Activated CD4-positive, CD25-positive, alpha-beta regulatory T cell treated with anti-CD3 and anti-CD28 coated beads, Interleukin-2, amount 50 U/mL, for 16 hours (primary cell): ENCODE measurements at places on chromosomes 1 and 21.

- no peak for DNase-seq
Observed at GRCh38 chr1:1014799-1015681, 1.7 kb downstream of the ISG15 start.

GRCh38 chr1:241309651-241310050 lies 47.4 kb downstream of the RGS7 start:
- no peak for DNase-seq

DNA sequence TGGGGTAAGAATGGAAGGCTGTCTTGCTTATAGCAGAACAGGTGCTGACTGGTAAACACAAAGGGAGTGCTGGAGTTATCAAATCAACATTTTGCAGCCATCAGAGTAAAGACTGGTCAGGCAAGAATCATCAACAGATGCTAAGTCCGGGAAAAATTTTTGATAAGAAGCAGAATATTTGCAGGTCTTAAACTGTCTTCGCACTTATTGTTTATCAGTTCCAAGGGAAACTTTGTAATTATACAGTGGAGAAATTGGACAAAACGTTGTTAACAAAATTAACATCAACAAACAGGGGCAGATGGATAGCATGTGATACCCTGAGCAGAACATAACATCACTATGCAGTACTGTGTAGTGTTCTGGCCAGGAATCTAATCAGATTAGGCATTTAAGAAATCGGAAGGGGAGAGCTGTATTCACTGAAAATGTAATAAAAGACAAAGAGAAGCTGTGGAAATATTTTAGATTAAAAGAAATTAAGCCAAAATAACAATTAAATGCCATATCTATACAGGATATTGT lies 127.1 kb downstream of the DAB1 start:
- DNase-seq, result no peak

GRCh38 chr1:177960939-177961622 lies 8.8 kb downstream of the SEC16B start:
- DNase-seq, result no peak

DNA sequence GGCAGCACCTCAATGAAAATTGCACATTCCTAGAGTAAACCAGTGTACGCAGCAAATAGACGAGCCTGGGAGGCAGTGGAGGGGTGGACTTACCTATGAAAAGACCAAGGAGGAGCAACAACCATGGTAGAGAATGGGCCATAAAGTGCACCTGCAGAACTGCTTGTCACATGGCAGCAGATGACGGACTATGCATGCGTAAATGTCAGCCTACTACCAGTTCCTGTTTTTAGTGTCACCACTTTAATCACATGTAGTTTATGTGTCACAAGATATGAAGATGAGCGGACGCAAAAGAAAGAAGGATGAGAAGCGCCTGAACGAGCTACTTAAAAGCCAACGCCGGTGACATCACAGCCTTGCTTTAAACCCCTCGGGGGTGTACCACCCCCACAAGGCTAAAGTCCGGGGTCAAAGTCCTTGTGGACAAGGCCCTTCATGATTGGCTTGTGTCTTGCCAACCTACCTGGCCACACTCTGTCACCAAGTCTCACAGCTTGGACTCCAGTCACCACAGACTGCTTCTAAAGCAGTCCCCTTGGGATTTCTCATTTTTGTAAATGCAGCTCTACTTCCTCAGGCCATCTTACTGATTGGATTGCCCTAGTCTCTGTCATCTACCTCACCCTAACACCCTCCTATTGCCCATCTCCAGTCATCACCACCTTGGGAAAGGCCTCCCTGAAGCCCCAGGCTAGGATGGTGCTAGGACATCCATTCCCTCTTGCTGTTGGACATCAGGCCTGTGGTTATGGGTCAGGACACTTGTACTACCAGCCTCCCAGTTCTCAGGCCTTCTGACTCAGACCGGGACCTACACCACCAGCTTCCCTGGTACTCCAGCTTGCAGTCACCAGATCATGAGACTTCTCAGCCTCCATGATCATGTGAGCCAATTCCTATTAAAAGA lies 6.0 kb upstream of the LY9 start:
- DNase-seq, result no peak

DNA sequence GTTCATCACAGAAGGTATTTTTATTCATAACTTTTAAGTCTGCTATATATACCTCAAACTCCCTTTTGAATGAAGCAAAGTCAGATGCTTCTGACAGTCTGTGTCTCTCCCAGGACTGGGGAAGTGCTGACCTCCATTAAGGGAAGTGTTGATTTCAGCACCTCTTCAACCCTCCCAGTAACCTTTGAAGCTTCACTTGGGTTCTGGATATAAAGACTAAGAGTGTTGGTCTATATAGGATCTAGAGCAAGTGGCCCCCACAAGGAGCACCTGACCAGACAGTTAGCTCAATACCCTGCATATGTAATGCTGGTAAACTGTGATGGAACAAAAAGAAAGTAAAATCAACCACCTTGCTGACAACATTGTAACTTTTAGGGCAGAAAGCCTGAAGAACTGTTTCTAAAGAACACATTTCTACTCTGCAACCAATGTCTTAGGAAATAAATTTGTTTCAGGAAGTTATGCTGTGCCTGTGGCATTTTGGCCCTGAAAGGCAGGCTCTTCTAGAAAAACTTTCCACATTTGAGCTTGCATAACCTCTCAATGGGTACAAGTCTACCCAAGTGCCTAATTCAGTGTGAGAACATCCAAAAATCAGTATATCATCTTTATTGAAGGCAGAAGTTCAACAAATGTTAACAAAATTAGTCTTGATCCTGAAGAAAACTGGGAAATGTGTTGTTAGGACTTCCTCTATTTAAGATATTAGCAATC lies 865 bp upstream of the PTPN22 start:
- DNase-seq, result no peak

DNA sequence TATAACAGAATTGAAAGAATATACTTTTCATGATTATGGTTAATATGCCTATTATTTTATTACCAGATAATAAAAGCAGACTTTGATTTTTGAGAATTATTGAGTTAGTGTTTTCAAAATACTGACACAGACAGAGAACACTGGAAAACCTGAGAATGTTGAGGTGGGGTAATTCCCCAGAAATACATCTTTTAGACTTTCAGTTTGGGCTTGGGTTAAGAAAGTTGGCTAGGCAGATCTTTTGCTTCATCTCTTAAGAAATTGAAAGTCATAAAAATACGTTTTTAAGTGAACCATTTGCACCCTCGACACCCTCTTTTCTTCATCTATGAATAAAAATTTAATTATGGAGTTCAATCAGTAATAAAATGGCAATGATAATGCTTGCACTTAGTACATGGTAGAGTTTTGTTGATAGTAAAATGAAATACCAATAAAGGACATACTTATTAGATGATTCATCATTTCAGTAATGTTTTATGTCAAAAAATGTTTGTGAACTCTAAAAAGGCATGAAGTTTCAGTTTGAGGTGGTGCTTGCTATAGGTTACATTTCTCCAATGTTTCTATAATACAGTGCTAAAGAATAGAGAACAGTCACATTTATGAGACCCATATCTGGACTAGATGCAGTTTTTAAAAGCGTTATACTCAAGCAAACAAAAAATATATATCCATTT lies 1.9 kb upstream of the SAMSN1 start:
- DNase-seq, result no peak

GRCh38 chr1:11354893-11355553 lies 82.0 kb downstream of the UBIAD1 start:
- no peak for DNase-seq

DNA sequence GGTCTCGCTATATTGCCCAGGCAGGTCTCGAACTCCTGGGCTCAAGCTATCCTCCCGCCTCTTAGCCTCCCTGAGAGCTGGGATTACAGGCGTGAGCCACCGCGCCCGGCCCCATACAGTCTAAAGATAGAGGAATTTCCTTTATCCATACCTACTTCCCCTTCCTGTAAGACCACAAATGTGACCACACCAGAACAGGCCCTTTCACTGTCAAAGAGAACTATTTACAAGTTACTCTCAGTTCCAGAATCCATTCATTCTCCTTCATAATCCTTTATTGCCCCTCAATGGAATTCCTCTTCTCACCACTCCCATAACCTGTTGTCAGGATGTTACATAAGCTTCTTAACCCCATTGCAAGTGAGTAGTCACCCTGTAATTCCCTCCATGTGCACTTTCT lies 26.3 kb upstream of the SLC5A9 start:
- no peak for DNase-seq

DNA sequence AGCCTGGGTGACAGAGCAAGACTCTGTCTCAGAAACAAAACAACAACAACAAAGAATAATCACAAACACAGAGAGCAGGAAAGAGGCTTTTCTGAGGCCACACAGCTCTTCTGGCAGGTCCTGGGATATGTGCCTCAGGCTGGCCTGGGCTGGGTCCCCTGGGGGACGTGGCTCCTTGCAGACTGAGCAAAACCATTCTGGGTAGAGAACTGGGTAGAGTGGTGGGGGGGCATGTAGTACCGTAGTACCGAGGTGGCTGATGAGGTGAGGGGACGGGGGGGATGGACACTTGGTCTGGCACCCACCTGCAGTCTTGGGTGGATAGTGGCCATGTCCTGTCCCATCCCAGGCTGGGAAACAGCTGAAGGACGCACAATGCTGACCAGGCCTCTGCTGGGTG lies 6.0 kb downstream of the TMEM82 start:
- no peak for DNase-seq

GRCh38 chr1:117209094-117209493 lies 1.6 kb downstream of the VTCN1 start:
- DNase-seq, result no peak

- no peak for DNase-seq
Observed at GRCh38 chr1:119771016-119771415, 2.3 kb upstream of the HMGCS2 start.

GRCh38 chr1:9774712-9775679 lies 48.8 kb downstream of the CLSTN1 start:
- no peak for DNase-seq
